Germinal center (tissue), 1 donor: ENCODE measurements at places on chromosomes 1 and 21.

DNA sequence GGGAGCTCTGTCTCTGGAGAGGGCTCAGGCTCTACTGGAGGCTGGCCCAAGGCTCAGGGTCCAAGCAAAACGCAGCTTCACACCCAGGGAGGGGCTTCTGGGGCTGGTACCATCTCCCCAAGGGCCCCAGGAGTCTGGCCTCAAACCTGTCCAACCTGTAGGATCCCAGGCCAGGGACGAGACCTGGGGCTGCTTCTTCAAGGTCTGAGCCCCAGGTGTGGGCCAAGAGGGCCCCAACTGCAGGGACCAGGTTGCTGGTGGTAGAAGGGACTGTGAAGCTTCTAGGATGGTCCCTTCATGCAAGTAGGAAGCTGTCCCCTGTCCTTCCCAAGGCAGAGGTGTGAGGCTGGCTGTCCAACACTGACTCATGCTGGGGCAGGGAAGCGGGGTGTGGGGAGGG lies 7.8 kb upstream of the MMEL1 start:
- DNase-seq = no peak

- no peak for DNase-seq
Measured at GRCh38 chr1:219149953-219150352, 23.7 kb upstream of the LYPLAL1 start.

DNA sequence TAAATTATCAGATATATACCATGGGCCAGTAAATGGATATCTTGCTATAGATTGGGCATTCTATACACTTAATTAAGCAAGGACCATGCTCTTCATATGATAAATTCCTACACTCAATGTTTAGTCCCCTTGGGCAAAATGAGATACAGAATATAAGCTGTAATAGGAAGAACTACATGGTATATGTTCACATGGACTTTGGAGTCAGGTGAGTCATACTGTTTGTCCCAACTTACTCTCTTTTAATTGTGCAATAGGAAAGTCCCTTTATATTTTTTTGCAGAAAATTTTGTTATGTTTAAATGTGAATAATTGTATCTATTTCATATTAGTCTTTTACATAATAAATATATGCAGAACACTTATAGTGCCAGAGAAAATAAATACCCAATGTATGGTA lies 820.2 kb upstream of the ADAMTS5 start:
- no peak for DNase-seq

- DNase-seq = no peak
Measured at GRCh38 chr1:205391386-205391785, 30.5 kb downstream of the LEMD1 start.

GRCh38 chr1:230140221-230141020 lies 73.4 kb downstream of the GALNT2 start:
- DNase-seq = no peak
